ENCODE measurements at places on chromosomes 13 and 19.

DNA sequence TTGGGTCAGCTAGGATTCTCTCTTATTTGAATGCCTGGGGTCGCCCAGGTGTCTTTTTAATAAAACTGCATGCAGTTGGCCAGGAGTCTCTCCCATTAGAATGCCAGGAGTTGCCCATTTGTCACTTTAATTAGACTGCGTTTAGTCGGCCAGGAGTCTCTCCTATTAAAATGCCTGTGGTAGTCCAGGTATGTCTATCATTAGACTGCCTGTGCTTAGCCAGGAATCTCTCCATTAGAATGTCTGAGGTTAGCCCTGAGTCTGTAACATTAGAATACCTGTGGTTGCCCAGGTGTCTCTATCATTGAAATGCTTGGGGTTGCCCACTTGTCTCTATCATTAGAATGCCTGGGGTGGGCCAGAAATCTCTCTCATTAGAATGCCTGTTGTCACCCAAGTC lies 1470.9 kb downstream of the UQCRFS1 start:
- DNase-seq = no peak

- DNase-seq = no peak
Measured at GRCh38 chr13:93309886-93310523, 83.4 kb downstream of the GPC6 start.

DNA sequence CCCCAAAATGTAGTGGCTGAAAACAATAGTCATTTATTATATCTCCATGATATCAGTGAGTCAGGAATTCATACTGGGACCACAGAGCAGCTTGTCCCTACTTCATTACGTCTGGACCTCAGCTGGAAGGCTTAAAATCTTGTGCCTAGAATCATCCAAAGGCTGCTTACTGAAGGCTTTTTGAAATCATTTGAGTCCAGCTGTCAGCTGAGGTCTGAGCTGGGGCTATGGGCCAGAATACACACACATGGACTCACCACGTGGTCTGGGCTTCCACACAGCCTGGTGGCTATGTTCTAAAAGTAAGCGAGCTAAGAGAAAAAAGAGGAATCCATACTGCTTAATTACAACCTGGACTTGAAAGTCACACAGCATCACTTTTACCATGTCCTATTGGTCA lies 209.2 kb downstream of the KCTD12 start:
- no peak for DNase-seq

- no peak for DNase-seq
Measured at GRCh38 chr13:24630851-24631620, 49.2 kb upstream of the ATP12A start.

DNA sequence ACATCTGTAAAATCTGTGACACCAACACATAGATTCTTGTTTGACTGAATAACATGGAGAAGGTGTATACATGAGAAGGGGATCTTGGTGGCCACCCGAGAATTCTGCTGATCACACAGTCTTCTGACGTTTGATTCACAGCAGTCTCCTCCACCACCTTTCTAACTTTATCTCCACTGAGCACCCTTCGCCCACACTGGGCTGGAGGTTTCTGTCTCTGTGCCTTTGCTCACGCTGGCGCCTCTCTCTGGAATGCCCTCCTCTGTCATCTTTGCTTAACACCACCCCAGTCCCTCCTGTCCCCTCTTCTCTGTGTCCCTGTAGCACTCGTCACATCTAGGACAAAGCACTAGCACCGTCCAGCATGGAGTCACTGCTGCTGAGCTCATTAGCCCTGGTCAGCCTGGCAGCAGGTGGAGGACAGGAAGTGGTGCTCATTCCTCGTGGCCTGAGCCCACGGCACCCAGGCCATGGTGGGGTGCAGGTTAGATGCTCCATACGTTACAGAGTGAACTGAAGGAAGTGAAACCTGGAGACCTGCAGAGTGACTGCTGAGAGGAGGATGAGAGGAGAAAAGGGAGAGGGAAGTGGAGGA lies 384.6 kb downstream of the UQCRFS1 start:
- no peak for DNase-seq

DNA sequence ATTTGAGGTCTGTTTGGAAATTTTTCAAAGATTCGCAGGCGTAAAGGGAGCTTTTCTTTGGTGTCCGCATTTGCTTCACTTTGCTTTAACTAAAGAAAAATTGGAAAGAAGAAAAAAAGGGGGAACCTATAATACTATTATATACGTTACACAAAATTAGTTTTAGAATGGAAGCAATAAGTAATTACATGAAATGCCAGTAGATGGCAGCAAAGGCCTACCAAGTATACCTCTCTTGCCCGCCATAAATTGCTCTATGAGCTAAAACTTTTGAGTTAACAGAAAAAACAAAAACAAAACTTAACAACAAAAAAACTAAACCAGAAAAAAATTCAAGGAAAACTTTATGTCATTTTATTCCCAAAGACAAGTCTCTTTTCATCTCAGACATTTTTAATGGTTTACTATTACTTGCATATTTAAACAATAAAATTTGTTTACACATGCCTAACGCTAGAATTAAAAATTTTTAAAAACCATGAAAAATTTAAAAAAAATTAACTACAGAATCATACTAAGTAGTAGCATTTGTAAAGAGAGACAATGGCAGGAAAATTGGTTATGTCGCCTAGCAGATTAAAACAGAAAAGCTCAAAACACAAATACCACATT lies 271.4 kb downstream of the NALCN start:
- no peak for DNase-seq

DNA sequence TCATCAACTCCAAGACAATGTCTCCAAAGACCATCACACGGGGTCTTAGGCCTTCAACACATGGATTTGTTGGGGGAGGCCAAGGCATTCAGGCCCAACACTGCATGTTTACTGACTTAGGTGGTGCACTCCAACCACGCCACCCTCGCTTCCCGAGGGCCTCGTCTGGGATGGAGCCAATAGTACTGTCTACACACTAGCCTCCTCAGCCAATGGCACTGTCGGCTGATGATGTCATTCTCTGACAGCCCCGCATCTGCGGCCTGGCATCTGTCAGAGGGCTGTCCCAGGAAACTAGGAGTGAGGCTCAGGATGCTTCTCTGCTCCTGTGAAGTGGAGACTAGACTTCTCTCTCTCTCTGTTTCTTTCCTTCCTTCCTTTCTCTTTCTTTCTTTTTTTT lies 96.6 kb downstream of the TEX26 start:
- no peak for DNase-seq

DNA sequence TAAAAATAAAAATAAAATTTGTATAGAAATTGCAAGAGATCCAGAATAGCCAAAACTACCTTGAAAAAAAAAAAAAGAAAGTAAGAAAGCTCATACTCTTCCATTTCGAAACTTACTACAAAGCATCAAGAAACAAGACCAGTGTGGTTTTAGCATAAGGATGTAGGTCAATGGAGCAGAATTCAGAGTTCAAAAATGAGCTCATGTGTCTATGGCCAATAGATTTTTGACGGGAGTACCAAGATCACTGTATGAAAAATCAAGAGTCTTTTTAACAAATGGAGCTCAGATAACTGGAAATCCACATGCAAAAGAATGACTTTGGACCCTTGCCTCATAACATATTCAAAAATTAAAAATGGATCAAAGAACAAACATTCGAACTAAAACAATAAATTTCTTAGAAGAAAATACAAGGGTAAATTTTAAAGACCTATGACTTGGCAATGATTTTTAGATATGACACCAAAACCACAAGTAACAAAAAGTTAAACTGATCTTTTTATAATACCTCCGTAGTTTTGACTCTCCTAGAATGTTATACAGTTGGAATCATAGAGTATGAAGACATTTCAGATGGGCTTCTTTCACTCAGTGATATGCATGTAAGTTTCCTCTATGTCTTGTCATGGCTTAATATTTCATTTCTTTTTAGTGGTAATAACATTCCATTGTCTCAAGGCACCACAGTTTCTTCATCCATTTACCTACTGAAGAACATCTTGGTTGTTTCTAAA lies 43.2 kb downstream of the KLF12 start:
- no peak for DNase-seq

DNA sequence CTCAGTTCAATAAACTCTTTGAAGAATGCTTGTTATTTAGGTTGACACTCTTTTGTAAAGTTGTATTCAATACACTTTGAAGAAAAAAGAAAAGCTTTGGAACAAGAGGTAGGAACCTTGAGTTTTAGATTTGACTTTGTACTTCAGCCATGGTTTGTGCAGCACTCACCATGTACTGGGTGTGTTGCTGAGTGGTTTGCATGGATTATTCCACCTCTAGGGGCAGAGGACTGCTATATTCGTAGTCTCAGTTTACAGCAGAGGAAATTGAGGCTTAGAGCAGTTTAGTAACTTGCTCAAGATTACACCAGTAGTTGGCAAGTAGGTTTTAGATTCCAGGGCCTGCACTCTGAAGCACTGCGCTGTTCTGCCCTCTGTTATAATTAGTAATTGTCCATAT lies 68.8 kb downstream of the DNAJC3 start:
- no peak for DNase-seq

- no peak for DNase-seq
Measured at GRCh38 chr19:16654140-16654539, 5.8 kb downstream of the SMIM7 start.

DNA sequence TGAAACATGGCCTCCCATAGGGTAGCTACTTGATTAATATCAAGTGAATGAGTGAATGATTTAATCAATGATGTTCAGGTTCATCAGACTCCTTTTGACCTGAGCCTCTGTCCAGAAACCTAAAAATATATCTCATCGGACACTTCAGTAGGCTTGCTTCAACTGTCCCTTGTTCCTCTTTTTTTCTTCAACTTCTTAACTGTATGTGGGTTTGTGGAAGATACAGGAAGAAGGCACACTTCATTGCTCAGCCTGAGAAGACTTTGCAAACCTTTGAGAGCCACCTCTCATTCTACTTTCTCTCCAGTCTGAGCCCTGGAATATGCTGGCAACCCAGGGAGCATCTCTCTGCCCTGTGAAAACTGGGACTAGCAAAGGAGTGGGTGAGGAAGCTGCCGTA lies 557.0 kb downstream of the FGF9 start:
- no peak for DNase-seq

DNA sequence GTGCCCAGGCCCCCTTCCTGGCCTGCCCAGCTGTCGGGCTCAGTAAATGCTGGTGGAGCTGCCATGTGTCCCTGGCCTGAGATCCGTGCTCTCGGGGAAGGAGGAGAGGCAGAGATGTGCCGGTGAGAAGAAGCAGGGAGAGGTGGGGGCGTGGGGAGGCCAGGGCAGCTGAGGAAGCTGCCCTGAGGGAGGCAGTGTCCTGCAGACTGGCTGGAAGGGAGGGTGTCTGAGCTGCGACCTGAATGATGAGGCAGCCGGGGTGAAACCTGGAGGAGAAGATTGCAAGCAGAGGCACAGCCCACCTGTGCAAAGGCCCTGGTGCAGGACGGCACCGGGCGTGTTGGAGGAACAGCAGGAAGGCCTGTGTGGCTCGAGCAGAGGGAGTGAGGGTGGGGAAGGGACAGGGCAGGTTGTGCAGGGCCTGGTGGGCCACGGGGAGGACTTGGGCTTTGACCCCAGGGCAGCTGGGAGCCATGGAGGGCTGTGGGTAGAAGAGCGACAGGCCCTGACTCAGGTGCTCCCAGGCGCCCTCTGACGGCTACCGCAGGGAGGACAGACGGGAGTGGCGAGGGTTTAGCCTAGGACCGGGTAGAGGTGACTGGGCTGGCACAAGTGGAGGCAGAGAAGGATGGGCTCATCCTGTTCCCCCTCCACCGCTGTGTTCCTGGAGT lies 14.0 kb upstream of the CELF5 start:
- DNase-seq = peak; percentile 31

DNA sequence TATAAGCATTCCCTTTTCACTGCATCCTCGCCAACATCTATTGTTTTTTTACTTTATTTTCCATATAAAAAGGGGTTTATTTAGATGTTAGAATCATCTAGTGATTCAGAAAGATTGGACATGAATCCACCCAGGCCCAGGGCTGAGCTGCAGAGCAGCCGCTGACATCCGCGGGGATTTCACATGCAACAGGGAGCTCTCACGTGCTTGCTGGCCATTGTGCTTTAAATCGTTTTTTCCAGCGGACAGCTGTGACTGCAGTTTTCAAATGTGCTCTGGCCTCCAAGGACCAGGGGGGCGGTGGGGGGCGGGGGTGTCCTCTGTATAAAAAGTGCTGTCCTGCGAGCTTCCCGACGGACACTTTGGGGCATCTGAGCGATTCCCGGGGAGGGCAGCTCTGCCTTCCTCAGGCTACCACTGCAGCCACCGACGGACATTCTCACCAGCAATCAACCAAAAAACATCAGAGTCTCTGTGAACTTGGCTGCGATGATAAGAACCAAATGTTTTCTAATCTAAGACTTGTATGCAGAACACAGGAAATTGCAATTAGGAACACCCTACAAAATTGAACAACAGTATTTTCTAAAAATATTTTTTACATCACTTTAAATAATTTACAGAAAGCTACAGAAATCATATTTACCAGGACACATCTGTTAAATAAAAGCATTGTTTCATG lies 12.6 kb downstream of the RB1 start:
- DNase-seq = no peak

DNA sequence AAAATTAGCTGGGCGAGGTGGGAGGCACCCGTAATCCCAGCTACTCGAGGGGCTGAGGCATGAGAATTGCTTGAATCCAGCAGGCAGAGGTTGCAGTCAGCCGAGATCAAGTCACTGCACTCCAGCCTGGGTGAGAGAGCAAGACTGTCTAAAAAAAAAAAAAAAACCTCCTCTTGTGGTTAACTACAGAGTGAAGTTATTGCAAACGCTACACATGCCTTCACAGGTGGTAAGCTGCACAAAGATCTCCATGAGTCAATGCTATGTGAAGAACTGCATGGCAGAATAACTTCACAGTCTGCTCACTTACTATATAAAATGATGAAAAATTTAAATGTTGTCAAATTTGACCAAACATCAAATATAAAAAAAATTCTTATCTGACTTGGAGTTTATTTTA lies 436.8 kb downstream of the FGF14 start:
- no peak for DNase-seq

- DNase-seq = no peak
Measured at GRCh38 chr19:15238639-15239155, 6.4 kb upstream of the EPHX3 start.

- DNase-seq = no peak
Measured at GRCh38 chr13:52642131-52642530, at the start of gene HNRNPA1L2. Gene HNRNPA1L2, plus strand, starts transcription at chr13:52642431. Its CDS starts 62 bp downstream, at chr13:52642493.

DNA sequence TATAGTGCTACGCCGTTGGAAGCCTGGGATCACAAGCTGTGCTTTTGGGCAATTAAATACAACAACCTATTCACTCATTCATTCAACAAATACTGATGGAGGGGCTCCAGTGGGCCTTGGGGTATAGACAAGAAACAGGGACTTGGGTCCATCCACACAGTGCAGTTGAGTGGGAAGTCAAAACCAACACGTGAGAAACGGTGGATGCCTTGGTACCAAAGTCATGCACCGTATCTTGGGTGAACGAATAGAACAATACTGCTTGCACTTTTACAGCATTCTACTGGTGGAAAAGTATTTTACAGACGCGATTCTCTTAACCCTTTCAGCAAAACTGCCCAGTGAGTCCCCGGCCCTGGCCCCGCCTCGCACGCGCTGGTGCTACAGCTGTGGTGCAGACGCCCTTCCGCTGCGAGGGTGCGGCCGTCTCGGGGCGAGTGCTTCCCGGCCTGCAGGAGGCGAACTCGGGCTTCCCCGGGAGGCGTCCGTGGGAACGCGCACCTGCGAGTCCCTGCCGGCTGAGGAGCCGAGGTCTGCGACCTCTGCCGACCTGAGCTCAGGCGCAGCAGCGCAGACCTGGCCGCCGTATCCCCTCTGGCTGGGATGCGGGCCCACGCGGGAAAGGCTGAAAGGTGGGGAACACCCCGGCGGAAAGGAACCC lies 8.3 kb downstream of the TNFRSF19 start:
- DNase-seq = peak; percentile 66

All from uterus (tissue), 4 donors.